ENCODE measurements at places on chromosomes 7 and 10.

GRCh38 chr7:138442822-138443221, 17.2 kb upstream of the TRIM24 start:
- DNase-seq: no peak

GRCh38 chr7:17530244-17530643, 231.8 kb downstream of the AHR start:
- no peak for DNase-seq

DNA sequence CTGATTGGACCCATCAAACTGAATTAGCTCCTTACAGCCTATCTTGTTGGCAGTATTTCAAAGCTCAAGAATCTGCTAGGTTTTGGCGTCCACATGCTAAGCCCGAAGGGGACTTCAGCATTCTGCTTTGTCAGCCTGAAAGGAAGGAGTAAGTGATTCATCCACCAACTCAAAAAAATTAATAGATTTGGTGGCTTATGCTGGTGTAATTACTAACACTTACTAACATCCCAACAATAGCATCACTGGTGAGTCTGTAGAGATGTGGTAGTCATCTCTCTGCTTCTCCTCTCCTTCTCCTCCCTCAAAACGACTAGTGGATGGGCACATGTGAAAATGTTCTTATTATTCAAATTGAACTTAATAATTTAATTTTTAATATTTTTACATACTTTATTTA, 53.8 kb upstream of the EGR2 start:
- DNase-seq: no peak

DNA sequence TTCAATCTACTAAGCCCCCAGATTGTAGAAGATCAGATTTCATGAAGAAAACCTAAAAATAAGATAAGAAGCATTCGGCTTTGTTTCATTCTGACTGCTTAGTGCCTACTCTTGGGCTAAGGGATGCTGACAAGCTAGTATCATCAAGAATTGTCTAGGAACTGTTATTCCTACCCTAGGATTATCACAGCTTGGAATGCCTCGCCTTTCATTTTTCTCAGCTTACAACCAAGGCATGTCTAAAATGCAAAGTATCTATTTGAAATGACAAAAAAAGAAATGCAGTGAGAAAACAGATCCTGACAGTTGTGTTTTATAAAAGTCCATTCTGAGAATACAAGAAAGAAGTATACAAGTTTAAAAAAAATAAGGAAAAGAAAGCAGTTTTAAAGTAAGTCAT, 441.0 kb downstream of the KCNMA1 start:
- DNase-seq: no peak
